ENCODE measurements at places on chromosomes 3 and 15. TPM values are rescaled to one million over a fixed set of nuclear protein-coding genes. Genes with fewer than 3 reads are reported as not detected.

DNA sequence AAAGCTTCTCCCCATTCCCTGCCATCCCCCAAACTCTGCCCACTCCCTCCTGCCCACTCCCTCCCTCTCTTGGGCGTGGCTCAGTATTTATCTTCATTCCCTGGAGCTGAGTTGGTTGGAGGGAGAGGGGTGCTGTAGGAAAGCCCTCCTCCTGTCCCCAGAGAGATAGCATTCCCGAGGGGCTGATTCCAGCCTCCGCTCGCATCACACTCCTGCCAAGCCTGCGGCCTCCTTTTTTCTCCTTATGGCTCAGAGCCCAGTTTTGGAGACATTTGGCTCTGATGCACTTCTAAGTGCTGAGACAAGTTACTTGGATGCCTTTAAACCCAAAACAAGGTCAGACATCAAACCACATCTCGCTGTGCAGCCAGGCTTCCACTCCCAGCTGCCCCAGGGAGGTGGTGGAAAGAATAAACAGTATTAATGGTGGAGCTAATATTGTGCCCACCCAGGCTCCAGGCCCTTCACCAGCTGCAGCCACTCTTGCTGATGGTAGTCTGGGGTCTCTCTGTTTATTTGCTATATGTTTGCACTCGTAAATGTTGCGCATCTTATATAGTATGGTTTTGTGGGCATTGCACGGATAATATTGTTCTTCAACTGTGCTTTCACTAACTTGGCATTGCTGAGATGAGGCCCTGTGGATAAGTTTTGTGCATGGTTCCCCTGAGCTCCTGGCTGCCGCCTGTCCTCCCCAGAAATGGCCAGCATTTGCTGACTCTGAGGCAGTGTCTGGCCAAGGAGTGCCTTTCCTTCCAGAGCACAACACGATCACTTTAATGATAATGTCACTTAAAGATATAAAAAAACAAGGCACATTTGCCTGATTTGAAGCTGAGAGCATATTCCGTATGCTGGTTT lies 157.2 kb downstream of the LRRC28 start:
- no peaks in the 10 kb centered on the region for H3K4me1 ChIP-seq
- no peaks in the 10 kb centered on the region for H3K27me3 ChIP-seq
- no peak for DNase-seq

GRCh38 chr3:133895208-133896001 lies at the start of gene RAB6B:
TSS of gene RAB6B (minus strand) at chr3:133895882. CDS start at chr3:133895466, 416 bp downstream.
- H3K27me3 ChIP-seq = 0 out of 2 replicates have a peak, but pooled peaks cover 8% of the 10 kb centered on the region
- H3K4me1 ChIP-seq = no peaks in the 10 kb centered on the region
- no peak within 1 kb of the TSS for H3K27ac ChIP-seq
- no peaks in the 10 kb centered on the region for H3K36me3 ChIP-seq
- H3K4me3 ChIP-seq = no peak within 1 kb of the TSS

GRCh38 chr3:8640223-8640622 lies 4.4 kb downstream of the SSUH2 start:
- peaks cover 9% of the 10 kb centered on the region for H3K4me1 ChIP-seq
- no peak for DNase-seq
- no peak overlapping the region for H3K4me3 ChIP-seq
- H3K36me3 ChIP-seq = no peaks in the 10 kb centered on the region
- H3K27ac ChIP-seq = no peak overlapping the region

GRCh38 chr15:100002086-100002620 lies 268.9 kb upstream of the LYSMD4 start:
- no peaks in the 10 kb centered on the region for H3K27me3 ChIP-seq
- H3K4me1 ChIP-seq = no peaks in the 10 kb centered on the region
- H3K27ac ChIP-seq = no peak overlapping the region
- DNase-seq = no peak

- no peak overlapping the region for H3K27ac ChIP-seq
- no peaks in the 10 kb centered on the region for H3K27me3 ChIP-seq
- H3K4me3 ChIP-seq = no peak overlapping the region
- H3K4me1 ChIP-seq = peaks cover 15% of the 10 kb centered on the region
- H3K36me3 ChIP-seq = no peaks in the 10 kb centered on the region
Observed at GRCh38 chr15:69815793-69816192, 281.9 kb downstream of the TLE3 start.

- no peaks in the 10 kb centered on the region for H3K36me3 ChIP-seq
- DNase-seq = no peak
- H3K4me3 ChIP-seq = no peak overlapping the region
Observed at GRCh38 chr3:195557322-195557721, 14.2 kb upstream of the PPP1R2 start.

- DNase-seq = no peak
- H3K4me1 ChIP-seq = no peaks in the 10 kb centered on the region
- no peak overlapping the region for H3K4me3 ChIP-seq
- H3K27me3 ChIP-seq = no peaks in the 10 kb centered on the region
- H3K36me3 ChIP-seq = no peaks in the 10 kb centered on the region
Observed at GRCh38 chr3:39435006-39435748, 28.7 kb downstream of the RPSA start.

DNA sequence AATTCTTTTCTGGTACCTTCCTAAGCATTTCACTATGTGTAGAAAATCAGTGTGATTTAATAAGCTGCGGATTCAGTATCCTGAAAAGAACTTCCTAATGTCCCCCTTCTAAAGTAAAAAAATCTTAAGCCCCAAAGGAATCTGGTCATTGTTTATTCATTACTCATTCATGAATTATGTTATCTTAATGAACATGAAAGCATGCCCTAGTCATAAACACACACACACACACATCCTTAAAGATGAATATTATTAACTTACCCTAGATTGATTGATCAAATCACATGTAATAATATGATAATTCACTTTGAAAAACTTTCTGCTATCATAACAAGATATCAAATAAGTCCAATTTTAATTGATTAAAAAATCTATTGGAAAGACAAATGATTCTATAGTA lies 96.4 kb upstream of the BFSP2 start:
- peaks cover 24% of the 10 kb centered on the region for H3K27me3 ChIP-seq
- no peak overlapping the region for H3K27ac ChIP-seq
- no peaks in the 10 kb centered on the region for H3K4me1 ChIP-seq
- H3K36me3 ChIP-seq = no peaks in the 10 kb centered on the region

- no peak overlapping the region for H3K27ac ChIP-seq
- H3K4me3 ChIP-seq = no peak overlapping the region
- no peak for DNase-seq
- no peaks in the 10 kb centered on the region for H3K27me3 ChIP-seq
- H3K36me3 ChIP-seq = no peaks in the 10 kb centered on the region
Observed at GRCh38 chr3:137695351-137695750, 68.8 kb upstream of the SOX14 start.

- peaks cover 3% of the 10 kb centered on the region for H3K36me3 ChIP-seq
- no peaks in the 10 kb centered on the region for H3K27me3 ChIP-seq
- H3K27ac ChIP-seq = no peak overlapping the region
- no peak overlapping the region for H3K4me3 ChIP-seq
- no peak for DNase-seq
Observed at GRCh38 chr3:71489315-71489761, 94.2 kb downstream of the FOXP1 start.

GRCh38 chr3:25820366-25820765 lies 30.5 kb downstream of the OXSM start:
- no peaks in the 10 kb centered on the region for H3K36me3 ChIP-seq
- H3K4me3 ChIP-seq = no peak overlapping the region
- peak; percentile 29 for DNase-seq
- H3K4me1 ChIP-seq = no peaks in the 10 kb centered on the region

DNA sequence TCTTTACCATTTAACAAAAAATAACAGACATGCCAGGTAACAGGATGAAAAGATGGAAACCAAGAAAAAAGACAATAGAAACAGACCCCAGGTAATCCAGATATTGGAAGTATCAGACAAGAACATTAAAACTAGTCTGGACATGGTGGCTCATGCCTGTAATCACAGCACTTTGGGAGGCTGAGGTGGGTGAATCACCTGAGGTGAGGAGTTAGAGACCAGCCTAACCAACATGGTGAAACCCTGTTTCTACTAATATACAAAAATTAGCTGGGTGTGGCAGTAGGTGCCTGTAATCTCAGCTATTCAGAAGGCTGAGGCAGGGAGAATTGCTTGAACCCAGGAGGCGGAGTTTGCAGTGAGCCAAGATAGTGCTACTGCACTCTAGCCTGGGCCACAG lies 40.6 kb downstream of the ACAD9 start:
- no peak for DNase-seq
- no peaks in the 10 kb centered on the region for H3K36me3 ChIP-seq
- no peaks in the 10 kb centered on the region for H3K27me3 ChIP-seq

DNA sequence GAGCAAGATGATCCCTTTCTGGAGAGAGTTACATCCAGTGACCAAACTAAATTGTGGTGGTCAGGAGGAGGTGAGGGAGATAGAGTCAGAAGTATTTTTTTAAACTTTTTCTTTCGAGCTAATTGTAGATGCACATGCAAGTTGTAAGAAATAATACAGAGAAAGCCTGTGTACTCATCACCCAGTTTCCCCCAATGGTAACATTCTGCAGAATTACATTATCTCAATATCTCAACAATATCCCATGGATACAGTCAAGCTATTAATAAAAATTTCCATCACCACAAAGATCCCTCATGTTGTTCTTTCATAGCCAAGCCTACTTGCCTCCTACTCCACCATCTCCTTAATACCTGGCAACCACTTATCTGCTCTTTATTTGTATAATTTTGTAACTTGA lies 3.3 kb upstream of the TMEM45A start:
- no peak overlapping the region for H3K27ac ChIP-seq
- H3K36me3 ChIP-seq = no peaks in the 10 kb centered on the region
- DNase-seq = no peak
- no peaks in the 10 kb centered on the region for H3K27me3 ChIP-seq

GRCh38 chr3:63192248-63192647 lies 85.9 kb upstream of the SYNPR start:
- H3K27ac ChIP-seq = no peak overlapping the region
- H3K36me3 ChIP-seq = no peaks in the 10 kb centered on the region
- no peak for DNase-seq
- no peaks in the 10 kb centered on the region for H3K27me3 ChIP-seq
- no peak overlapping the region for H3K4me3 ChIP-seq

DNA sequence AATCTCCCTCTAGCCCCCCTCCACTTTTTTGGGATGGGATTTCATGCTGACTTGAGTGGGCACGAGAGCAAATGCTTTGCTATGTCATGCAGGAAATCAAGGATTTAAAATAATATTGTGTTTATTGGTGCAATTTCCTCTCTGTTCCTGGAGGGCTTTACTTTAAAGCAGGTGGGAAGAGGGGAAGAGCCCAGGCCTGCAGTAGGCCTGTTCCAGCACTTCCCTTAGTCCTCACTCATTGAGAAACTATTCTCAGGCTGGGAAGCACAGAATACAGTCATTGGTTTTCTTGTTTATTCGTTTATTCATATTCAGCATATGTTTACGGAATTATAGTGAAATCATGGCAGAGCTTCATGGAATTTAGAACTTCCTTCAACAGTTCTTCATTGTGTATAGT lies 41.7 kb upstream of the SPSB4 start:
- H3K27ac ChIP-seq = no peak overlapping the region
- no peaks in the 10 kb centered on the region for H3K4me1 ChIP-seq
- H3K4me3 ChIP-seq = no peak overlapping the region
- DNase-seq = no peak
- no peaks in the 10 kb centered on the region for H3K27me3 ChIP-seq

- no peaks in the 10 kb centered on the region for H3K36me3 ChIP-seq
- H3K4me3 ChIP-seq = no peak overlapping the region
- H3K27me3 ChIP-seq = no peaks in the 10 kb centered on the region
- peak; percentile 67 for DNase-seq
Observed at GRCh38 chr15:100224206-100225185, 117.3 kb downstream of the ADAMTS17 start.

DNA sequence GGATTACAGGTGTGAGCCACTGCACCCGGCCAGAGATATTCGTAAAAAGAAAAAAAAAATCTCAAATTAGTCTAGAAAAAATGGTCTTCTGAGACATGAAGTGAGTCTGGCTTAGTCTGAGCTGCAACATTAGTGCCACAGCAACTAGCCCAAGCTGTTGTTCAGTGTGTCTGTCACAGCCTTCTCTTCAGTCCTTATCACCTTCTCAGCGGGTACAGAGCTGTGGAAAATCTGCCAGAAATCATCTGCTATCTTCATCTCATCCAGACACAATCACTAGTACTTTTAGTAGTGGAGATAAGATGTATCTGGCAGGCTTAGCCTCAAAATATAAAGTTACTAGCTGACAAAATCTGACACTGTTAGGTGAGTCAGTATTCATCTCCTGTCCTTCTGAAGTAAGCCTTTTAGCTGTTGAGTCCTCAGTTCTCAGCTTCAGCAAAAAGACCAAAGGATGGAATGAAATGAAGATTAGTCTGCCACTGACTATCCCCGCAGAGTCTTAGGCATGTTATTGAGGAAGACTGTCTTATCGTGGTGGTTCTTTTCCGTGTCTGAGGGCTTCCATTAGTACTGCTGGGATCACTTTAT lies 120.5 kb upstream of the CGNL1 start:
- H3K27ac ChIP-seq = no peak overlapping the region
- no peak for DNase-seq
- no peaks in the 10 kb centered on the region for H3K4me1 ChIP-seq
- no peaks in the 10 kb centered on the region for H3K36me3 ChIP-seq
- H3K27me3 ChIP-seq = no peaks in the 10 kb centered on the region
- H3K4me3 ChIP-seq = no peak overlapping the region

- no peak overlapping the region for H3K4me3 ChIP-seq
- H3K27ac ChIP-seq = no peak overlapping the region
- H3K36me3 ChIP-seq = no peaks in the 10 kb centered on the region
- DNase-seq = no peak
- H3K4me1 ChIP-seq = no peaks in the 10 kb centered on the region
Observed at GRCh38 chr3:137165117-137165806, 207.5 kb downstream of the IL20RB start.

- no peak for DNase-seq
- no peaks in the 10 kb centered on the region for H3K36me3 ChIP-seq
- H3K4me3 ChIP-seq = no peak overlapping the region
- no peaks in the 10 kb centered on the region for H3K27me3 ChIP-seq
- no peak overlapping the region for H3K27ac ChIP-seq
Observed at GRCh38 chr3:25479727-25480010, 51.6 kb downstream of the RARB start.

GRCh38 chr3:154730186-154730585 lies 300.2 kb upstream of the GPR149 start:
- no peaks in the 10 kb centered on the region for H3K36me3 ChIP-seq
- H3K4me3 ChIP-seq = no peak overlapping the region
- H3K4me1 ChIP-seq = no peaks in the 10 kb centered on the region
- no peak for DNase-seq

- no peak overlapping the region for H3K27ac ChIP-seq
- no peak overlapping the region for H3K4me3 ChIP-seq
- H3K36me3 ChIP-seq = no peaks in the 10 kb centered on the region
- H3K4me1 ChIP-seq = no peaks in the 10 kb centered on the region
- DNase-seq = no peak
Observed at GRCh38 chr3:37506956-37507535, 332.7 kb upstream of the LRRFIP2 start.

The DPH6 gene
- 14.8 TPM for total RNA-seq

The ANKRD63 gene
- not detected for total RNA-seq

The GOLGA6L1 gene
- not detected for total RNA-seq

The TM4SF1 gene
- total RNA-seq = 146 TPM

The TRAT1 gene
- total RNA-seq = not detected

The RTP4 gene
- total RNA-seq = 0.90 TPM

The IGF1R gene
- 78.9 TPM for total RNA-seq

The COL7A1 gene
- total RNA-seq = 151 TPM

All from PC-9 (cell line).